Stimulated activated effector memory CD8-positive, alpha-beta T cell treated with anti-CD3 and anti-CD28 coated beads, Interleukin-12 subunit alpha, Interleukin-12 subunit beta, amount 100 ng/mL, for 72 hours (primary cell): ENCODE measurements at places on chromosomes 2 and 18.

DNA sequence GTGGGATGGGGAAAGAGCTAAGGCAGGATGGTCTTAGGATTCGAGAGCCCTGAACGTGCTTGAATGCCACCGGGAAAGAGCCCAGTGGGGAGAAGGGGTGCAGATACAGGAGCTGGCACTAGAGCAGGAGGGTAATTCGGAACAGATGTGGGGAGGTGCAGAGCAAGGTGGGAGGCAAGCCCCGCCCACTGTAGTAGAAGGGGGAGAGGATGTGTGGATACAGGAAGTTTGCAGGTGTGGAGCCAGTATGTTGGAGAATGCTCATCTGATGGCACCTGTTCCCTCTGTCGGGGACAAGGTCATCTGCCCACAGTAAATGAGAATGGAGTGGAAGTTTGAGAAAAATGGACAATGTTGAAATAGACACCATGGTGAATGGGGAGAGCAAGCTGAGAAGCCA lies 28.8 kb downstream of the CHST10 start:
- DNase-seq, result no peak

GRCh38 chr2:149670086-149670485 lies 82.5 kb upstream of the MMADHC start:
- no peak for DNase-seq

- no peak for DNase-seq
Measured at GRCh38 chr2:231034291-231034882, 2.9 kb upstream of the C2orf72 start.

DNA sequence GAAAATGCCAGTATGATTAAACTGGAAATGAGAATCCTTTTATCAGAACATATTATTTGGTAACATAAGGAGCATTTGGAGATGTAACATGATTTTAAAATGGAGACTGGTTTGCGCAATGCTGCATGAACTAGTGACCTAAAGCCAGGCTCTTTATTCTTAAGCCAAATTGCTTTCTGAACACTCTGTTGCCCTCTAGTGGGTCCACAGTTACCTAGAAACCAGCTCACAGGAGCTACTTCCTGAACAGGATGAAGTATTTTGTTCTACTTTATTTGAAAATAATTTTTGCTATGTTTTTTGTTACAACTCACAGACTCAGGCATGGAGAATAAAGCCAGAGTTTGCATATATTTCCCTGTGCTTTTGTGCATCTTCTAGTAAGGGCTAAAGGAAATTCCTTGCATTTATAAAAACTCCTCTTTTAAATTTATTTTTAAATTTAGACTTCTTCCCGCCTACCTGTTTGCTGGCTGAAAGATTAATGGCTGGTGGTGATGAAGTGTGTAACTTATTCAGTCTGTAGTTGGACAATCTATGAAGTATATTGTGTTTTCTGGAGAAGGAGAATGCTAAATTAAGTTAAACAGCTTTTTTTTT lies 146.7 kb downstream of the PARD3B start:
- DNase-seq, result no peak
